ENCODE measurements at places on chromosomes 3 and 15.

DNA sequence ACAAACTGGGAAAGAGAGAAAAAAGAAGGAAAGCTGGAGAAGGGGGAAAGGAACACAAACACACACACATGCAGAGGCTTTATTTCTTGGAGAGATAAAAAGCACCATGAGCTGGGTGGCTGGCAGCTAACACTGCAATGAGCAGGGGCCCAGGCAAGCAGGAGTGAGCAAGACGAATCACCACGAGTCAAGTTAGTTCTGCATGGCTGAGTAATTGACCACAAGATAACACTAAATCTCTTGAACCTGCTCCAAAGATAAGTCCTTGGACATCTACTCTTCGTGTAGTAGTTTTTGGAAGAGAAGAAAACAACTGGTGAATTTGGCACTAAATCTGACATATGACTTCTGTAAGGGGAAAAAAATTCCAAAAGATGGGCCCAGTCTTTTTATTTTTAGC is 100.9 kb downstream of the MYO5A start:
- DNase-seq, result peak; percentile 86

DNA sequence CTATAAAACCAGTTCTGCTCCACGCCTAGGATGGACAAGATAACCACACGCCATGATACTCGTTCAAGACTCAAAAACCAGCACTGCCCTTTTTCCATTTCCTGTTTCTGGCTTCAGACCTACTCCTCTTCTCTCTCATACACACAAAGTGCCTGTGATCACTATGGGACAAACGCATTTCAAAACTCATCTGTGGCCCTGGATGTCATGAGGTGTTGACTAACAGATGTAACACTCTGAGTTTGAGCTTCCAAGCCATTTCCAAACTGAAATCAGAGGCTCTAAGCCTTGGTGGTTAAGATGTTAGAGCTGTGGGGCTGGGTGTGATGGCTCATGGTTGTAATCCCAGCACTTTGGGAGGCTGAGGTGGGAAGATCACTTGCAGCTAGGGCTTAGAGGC is 55.7 kb upstream of the LMOD3 start:
- no peak for DNase-seq

DNA sequence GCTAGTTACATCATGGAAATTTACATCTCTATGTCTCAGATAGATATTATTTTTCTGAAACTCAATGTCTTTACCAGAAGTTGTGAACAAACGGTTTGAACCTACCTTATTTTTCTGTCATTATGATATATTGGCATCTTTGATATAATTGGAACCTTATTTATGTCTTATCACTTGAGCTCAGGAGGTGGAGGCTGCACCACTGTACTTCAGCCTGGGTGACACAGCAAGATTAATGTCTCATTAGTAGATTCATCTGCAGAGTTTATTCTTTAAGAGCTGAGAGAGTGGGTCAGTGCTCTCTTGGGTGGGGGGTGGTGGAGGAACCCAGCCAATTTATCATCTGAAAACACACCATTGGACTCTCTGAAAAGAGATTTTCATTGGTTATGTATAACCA is 21.4 kb downstream of the SCG3 start:
- DNase-seq, result no peak

DNA sequence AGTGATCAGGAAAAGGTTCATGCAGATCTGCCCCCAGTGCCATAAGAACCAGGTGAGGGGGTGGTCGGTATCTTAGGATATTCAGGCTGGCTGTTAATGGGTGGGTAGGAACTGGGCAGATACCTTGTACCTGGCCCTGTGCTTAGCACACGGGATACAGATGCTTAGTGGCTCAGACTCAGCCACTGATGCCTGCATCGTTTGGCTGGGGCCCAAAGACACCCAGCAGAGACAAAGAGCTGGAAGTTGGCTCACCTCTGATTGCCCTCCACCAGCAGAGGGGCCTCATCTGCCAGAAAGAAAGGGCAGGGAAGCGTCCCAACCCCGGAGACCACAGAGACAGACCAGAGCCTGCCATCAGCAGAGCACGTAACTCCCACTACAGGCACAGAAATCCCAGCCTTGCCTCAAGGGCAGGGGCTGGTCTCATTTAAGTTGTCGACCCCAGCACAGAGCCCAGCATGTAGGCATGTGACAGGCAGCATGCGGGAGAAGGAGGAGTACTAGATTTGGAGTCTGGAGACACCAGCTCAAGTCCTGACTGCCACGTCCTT is 64.1 kb upstream of the SLC6A1 start:
- DNase-seq, result no peak

GRCh38 chr15:95291898-95292472 is 1038.5 kb upstream of the NR2F2 start:
- peak; percentile 66 for DNase-seq

DNA sequence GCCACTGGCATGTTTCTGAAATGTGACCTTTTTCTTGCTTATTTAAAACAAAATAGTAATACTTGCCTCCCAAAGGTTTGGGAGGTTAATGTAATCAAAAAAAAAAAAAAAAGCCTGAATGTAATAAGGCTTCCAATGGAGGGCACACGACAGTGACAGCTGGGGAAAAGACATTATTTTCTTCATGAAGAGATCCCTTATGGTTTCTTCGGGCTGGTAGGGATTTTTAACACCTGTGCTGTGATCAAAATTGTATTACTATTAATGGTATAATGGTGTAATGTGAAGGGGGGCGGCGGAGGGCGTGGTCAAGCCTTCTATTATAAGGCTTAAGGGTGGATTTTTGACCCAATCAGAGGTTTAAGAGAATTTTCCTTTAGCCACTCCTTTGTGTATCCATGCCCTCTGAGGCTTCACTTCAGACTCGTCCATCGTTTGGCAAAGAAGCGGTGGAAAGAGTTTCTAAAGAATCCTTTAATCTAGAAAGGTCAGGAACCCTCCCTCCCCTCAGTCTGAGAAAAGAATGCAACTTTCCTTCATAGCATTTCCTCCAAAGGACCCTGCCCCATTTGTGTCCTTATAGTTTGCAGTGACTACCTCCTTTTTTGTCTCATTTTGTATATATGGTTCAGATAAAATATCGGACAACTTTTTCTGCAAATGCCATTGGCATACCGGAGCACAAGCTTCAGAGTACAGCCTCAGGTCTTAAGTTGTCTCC is 89.5 kb upstream of the CHD2 start:
- no peak for DNase-seq

DNA sequence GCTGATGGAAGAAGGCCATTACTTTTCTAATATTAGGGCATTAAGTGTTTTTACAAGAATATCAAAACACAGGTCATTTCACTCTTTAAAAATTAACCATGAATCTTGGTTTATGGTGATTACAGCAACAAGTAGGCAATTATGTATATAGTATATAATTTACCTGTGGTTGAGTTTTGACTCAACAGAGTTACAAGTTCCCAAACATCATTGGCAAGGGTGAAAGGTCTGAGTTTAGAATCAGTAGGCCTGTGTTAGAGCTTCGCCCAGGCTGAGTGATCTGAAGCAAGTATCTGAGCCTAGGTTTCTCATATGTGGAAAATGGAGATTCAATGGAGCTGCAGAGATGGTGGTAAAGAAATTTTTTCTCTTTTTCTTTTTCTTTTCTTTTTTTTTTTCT is 25.1 kb upstream of the LPP start:
- no peak for DNase-seq

DNA sequence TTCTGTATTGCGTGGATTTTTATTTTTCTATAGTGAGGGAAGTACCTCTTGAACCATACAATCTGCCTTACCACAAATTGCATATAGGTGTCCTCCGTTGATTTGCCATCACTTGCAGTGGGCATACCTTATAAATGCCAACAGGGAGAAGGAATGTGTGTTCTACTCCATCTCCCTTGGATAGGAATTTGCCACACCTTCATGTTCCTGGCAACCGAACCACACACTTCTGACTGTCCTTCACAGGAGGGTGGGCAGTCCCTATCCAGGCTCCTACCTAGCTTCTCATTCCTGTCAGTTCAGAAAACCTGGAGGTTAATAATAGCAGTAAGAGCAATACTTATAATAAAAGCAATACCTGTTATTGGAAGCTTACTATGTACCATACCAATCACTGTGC is 357.7 kb downstream of the EFHB start:
- no peak for DNase-seq

GRCh38 chr3:126340596-126340942 is 16.6 kb downstream of the KLF15 start:
- DNase-seq, result no peak

GRCh38 chr15:89669309-89669865 is 9.8 kb downstream of the PLIN1 start:
- no peak for DNase-seq

DNA sequence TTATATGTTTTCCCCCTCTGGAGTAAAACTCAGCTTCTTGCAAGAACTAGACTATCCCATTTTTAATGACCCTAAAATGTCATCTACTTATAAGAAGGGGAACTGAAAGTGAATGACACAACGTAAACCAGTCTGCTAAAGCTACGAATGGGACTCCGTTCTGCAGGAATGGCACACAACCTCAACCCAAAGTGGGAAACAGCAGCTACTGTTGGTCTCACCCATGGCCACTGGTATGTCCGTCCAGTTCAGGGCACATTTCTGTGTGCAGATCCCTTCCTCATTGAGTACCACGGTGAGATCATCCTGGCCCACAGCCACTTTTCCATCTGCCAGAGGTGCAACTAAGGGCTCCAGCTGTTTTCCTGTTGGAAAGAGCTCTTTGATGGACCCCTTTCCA is 23.8 kb downstream of the VPS39 start:
- DNase-seq, result no peak

DNA sequence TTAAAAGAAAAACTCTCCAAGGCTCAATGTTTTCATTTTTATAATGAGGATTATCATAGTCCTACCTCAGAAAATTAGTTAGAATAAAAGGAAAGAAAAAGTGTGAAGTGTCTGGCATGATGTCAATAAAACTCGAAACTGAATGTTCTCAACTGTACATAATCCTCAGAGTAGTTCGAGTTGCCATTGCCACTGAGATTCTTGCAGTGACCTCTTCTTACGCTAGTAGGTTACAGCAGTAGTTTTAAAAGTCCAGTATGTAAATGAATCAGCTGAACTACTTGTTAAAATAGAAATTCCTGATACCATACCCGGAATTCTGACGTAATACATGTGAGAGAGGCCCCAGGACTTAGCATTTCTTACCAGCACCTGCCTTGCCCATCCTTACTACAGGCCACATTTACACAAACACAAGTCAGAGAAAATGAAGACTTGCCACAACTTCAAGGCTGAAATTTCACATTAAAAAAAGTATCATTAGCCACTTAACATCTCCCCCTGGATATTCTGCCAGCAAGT is 502.6 kb downstream of the FGF12 start:
- DNase-seq, result no peak

DNA sequence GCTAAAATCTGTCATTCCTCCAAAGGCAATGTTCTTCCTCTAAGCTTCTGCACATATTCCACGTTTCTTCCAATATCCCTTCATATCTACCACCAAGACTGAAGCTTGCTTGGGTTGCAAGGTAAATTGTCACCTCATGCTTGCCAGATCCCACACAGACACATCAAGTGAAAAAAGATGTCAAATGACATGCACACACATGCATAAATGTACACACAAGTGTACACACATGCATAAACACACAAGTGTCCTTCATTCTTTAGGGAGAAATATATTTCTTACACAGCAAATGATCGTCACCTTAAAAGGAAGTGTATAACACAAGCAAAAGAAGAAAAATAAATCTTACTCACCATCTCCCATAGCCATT is 59.4 kb downstream of the CLASP2 start:
- no peak for DNase-seq

DNA sequence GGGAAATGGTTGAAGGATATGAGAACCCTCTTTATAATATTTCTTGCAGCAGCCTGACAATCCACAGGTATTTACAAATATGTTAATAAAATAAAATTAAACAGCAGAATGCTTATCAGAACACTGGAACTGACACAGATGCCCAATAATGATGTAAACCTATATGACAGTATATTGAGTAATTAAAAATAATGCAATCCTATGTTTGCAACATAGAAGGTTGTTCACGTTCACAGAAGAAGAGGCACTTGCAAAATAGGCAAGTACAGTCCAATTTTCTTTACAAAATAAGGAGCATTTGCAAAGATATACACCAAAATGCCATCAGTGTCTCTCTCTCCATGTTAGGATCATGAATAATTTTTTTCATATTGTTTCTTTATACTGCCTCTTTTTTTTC is 397.0 kb upstream of the WNT5A start:
- DNase-seq, result peak; percentile 37

GRCh38 chr15:87243474-87243873 is 1013.1 kb downstream of the NTRK3 start:
- no peak for DNase-seq

DNA sequence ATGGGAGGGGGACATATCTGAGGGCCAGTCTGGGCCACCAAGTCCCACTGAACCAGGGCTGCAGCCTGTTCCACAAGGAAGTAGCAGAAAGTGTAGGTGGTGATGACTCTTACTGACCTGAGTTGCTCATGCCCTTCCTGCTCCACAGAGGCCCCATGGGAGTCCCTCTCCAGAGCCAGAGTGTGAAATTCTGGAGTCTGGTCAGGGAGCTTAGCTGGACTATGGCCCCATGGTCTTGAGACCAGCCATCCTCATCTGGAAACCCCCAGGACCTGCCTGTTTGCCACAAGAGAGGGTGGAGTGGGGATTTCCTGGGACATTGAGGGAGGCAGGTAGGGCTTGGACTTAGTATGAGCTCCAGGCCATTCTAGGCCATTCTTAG is 3.0 kb downstream of the SPINT1 start:
- DNase-seq, result no peak
